Brain (organoid and tissue), 16 donors: ENCODE measurements at places on chromosomes 4 and X. TPM values are rescaled to one million over a fixed set of nuclear protein-coding genes. Genes with fewer than 3 reads are reported as not detected.

Gene RGN
- polyA plus RNA-seq = 6.5 TPM

Gene SLC7A11
- 1.5 TPM for polyA plus RNA-seq

Gene UCHL1
- polyA plus RNA-seq = 2,034 TPM

Gene LINC00632
- 3.9 TPM for polyA plus RNA-seq

Gene GABRA4
- 0.36 TPM for polyA plus RNA-seq

Gene LONRF3
- 0.20 TPM for polyA plus RNA-seq

Gene GAGE12E
- not detected for polyA plus RNA-seq

DNA sequence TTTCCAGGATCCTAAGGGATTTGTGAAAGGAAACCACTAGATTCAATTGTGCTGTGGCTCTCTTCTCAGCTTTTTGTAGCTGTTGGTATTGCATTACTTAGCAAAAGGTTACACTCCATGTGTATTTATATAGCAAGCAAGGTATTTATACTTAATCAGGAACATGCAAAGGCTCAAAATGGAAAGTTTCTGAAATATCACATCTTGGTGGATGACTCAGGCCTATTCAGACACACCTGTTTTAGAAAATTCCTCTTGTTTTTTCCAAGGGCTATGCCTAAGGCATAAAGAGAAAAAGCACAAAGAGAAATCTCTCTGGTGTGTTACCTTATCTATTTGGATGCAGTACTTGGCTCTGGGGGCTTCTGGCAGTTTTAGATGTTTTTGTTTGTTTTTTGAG lies 144.4 kb upstream of the GALNT7 start:
- DNase-seq = no peak

DNA sequence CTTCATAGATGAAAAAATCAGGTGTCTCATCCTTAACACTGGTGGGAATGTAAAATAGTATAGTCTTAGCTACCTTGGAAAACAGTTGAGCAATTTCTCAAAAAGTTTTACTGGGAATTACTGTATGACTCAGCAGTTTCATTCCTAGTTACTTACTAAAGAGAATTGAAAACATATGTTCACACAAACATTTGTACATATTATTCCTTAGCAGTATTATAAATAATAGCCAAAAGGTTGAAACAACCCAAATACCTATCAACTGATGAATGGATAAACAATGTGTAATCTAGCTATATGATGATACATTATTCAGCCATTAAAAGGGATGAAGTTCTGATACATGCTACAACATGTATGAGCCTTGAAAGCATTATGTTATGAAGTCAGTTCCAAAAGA lies 41.7 kb downstream of the RBM46 start:
- DNase-seq = no peak

GRCh38 chrX:129618997-129619396 lies 35.8 kb downstream of the APLN start:
- DNase-seq = no peak

DNA sequence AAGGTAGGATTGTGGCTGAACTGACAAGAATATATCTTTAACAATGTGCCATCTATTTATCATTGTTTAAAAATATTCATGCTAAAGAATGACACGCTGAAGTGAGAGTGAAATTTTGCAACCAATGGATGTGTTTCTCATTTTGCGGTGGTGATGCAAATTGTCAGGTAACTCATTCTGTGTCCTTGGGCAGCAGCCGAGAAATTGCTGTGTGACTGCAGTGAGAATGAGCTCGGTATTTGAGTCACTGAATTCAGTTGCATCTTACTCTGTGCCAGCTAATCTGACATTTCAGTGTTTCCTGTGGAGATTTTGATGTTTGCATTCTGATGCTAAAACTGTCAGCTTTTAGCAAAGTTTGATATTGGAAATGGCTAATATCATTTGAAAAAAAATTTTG lies 28.1 kb downstream of the MCUB start:
- no peak for DNase-seq

DNA sequence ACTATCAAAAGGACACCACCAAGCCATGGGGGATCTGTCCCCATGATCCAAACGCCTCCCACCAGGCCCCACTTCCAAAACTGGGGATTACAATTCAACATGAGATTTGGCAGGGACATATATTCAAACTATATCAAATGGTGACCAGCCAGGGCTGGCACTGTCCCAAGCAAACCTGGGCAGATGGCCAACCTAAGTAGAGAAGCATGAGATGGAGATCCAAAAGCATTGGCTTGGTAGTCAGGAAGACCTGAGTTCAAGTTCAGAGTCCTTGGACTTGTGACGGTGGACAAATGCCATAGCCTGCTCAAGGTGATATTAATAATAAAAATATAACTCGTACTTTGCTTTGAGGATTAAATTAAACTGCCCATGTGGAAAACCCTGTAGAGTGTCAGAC lies 79.2 kb upstream of the HS3ST1 start:
- no peak for DNase-seq

DNA sequence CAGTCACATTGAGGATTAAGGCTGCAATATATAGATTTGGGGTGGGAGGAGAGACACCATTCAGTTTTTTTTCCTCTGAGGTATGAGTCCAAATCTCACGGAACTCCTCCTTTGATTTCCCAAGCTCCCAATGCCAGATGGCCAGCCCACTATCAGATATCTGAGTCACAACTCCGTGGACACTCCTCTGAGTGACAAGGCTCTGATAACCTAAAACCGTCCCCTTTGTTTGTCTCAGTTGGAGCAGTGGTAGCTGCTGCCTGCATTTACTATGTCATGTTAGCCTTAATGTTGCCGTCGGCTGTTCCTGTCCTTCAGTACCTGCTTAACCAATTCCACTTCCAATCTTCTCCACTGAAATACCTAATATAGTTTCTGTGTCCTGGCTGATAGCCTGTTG lies 107.3 kb downstream of the DTHD1 start:
- no peak for DNase-seq

GRCh38 chr4:183402771-183403170 lies 41.7 kb upstream of the CDKN2AIP start:
- no peak for DNase-seq

GRCh38 chr4:55866290-55866907 lies 13.0 kb downstream of the EXOC1 start:
- DNase-seq = no peak
